ENCODE measurements at places on chromosomes 1 and 21.

DNA sequence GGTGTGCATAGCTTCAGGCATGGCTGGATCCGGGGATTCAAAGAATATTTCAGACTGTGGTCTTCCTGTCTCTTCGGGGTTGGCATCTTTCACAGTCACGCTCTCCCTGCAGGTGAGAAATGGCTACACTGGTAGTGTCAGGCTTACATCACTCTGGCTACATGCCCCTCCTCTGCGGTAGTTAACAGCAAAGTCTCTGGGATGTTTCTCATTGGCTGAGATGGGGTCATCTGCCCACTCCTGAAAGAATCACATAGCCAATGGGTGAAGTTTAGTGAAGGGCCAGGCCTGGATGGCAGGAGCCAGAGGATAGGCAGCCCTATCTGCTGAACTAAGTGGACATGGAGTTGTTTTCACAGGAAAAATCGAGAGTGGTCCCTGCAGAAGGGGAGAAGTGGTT, 356.5 kb downstream of the MATN1 start:
- DNase-seq = no peak

GRCh38 chr1:246798606-246799496, 74.6 kb downstream of the SCCPDH start:
- no peak for DNase-seq

GRCh38 chr1:60255565-60255964, 182.0 kb upstream of the C1orf87 start:
- no peak for DNase-seq

GRCh38 chr1:58256041-58256440, 290.5 kb downstream of the OMA1 start:
- no peak for DNase-seq

GRCh38 chr1:185650602-185651230, 83.5 kb upstream of the HMCN1 start:
- no peak for DNase-seq

DNA sequence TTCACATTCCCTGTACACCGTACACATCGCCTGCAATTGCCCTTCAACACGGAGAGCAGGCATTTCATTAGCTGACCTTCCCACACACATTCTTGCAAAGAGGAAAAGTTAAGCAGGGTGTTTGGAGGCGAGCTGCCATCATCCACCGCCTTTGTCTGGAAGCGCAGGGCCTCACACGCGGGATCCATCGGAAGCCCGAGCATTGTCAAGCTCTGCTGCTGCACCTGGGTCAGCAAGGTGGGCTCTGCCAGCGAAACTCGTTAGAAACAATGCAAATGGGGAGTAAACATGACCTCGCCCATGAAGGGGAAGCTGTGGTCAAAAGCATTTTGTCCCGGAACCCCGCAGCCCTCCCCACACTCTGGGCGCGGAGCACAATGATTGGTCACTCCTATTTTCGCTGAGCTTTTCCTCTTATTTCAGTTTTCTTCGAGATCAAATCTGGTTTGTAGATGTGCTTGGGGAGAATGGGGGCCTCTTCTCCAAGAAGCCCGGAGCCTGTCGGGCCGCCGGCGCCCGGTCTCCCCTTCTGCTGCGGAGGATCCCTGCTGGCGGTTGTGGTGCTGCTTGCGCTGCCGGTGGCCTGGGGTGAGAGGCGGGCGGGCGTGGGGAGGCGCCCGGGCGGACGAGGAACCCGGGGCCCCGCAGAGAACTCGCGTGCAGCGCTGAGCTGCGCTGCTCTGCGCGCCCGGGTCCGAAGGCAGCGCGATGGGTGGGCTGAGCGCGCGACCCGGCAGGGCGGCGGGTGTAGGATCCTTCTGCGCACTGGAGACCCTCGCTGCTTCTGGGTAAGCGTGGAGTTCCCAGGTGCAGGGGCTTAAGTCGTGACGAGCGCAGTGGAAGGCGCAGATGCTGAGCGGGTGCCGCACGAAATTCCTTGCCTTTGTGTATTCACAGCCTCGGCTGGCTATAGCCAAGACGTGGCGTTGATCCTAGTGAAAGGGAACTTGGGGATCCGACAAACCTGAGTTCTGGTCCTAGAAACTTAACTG, at the start of gene CR1:
Gene CR1 (plus strand): TSS at position 357 of the 992 bp plus-strand sequence. CDS start 111 bp downstream, at position 468.
- DNase-seq = peak; percentile 12

- no peak for DNase-seq
These were observed 32.6 kb upstream of the DENND1B start for GRCh38 chr1:197807739-197808453.

DNA sequence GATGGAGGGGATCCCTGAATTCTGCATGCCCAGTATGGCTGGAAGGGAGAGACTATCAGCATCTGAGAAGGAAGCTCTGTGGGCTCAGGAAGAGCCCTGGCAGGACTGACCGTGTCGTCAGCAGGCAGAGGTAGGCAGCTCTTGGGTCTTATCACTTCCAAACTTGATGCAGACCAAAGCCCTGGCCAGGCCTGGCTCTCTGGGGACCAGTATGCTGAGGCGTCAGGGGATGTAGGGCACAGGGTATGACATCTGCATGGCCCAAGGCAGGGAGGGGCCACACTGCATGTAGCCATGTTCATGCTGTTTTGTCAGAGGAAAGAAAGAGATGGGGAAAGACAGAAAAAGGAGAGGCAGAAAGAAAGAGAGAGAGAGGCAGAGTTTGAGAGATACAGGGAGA, 6.3 kb downstream of the FGR start:
- DNase-seq = no peak

GRCh38 chr1:19455353-19455752, 30.0 kb downstream of the CAPZB start:
- DNase-seq = no peak

DNA sequence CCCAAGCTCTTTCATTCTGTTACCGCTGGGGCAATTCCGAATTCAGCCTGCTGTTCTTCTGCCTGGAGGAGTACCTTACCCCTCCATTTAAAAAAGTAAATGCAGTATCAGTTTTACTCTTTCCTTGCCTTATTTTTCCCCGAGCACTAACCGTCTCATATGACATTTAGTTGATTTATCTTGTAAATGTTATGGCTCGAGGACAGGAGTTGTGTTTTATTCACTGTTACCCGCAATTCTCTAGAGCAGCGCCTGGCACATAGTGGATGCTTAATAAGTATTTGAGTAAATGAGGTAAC, 425 bp upstream of the TADA1 start:
- DNase-seq = no peak

GRCh38 chr21:42527489-42528158, 14.0 kb downstream of the SLC37A1 start:
- peak; percentile 31 for DNase-seq

GRCh38 chr1:107683191-107683657, 281.8 kb downstream of the VAV3 start:
- DNase-seq = no peak

DNA sequence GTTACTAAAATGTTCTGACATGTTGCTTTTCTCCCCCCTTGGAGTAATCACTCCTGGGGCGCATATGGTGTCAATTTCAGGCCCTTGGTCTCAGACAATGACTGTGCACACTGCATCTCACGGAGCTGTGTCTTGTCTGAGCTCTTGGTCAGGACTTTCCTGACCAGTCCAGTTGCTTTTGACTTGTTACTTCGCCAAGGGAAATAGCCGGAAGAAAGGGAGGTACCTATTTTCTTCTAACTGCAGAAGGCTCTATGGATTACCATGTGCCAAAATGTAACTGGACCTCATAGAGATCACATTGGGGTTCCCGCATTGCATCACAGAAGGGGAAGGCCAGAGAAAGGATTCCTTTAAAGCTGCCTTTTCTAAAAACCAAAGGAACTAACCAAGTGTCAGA, 68.6 kb downstream of the SPAG17 start:
- DNase-seq = no peak

DNA sequence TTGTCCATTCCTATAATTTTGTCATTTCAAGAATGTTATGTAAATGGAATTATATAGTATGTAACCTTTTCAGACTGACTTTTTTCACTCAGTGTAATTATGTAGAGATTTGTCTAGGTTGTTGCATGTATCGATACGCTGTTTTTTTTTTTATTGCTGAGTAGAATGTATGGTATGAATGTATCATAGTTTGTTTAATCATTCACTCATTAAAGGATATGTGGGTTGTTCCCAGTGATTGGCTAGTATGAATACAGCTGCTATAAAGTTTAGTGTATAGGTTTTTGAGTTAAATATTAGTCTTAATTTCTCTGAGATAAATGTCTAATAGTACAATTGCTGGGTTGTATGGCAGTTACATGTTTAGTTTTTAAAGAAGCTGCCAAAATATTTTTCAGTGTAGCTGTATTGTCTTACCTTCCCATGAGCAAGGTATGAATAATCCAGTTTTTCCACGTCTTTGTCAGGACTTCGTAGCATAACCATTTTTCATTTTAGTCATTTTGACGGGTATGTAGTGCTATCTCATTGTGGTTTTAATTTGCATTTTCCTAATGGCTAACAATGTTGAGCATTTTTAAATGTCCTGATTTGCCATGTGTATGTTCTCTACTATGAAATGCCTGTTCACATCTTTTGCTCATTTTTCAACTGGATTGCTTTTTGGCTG, 22.4 kb downstream of the CASQ2 start:
- DNase-seq = no peak

- DNase-seq = no peak
These were observed 279.0 kb downstream of the MATN1 start for GRCh38 chr1:30444401-30444800.

DNA sequence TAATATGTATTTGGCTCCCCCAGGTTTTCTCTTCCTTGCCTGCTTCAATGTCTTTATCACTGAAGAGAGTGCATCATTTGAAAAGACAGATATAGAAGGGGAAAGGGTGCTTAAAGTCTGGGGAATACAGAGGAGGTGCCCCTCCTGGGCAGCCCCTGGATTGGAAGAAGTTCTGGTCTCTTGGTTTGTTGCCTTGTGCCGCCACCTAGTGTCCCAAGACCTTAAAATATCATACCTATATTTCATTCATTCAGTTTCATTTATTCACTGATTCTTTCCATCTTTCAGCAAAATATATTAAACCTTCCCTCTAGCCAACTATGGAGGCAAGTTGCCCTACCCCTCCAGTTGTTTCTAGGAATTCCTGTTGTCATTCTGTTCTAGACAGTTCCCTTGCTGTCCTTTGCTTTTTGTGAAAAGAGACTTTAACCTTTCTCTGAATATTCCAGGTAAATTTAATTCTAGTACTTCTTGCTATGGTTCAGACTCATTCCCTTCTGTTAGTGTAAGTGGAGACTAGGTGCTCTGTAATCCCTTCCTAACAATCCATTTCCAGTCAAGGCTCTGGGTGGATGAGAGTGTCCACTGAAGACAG, 56.1 kb downstream of the MEF2D start:
- peak; percentile 28 for DNase-seq

DNA sequence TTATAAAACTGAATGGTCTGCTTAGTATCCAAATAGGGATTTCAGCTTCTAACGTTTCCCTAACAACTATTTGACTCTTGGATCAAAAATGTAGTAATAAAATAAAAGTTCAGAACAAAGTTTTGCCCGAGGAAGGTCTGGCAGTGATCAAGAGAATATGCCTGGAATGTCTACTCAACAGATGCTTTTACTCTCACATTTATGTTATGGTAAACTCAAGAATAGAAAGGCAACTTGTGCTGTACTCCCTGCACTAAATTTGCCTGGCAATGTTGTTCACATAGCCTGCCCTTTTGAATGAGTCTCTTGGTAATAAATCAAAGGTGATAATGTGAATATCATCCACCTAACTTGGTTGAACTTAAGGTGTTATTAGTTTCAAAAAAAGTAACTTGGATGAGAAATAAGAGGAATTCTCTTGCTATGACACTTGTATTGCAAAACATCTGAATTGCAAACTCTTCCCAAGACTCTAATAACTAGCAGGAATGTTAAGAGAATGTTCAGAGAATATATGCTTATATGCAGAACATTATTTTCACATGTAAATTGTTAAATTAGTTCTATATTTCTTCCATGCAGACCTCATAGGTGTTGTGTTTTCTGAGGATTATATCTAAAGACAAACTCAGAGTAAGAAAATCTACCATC, 215.8 kb downstream of the COL24A1 start:
- no peak for DNase-seq

GRCh38 chr1:175548774-175549173, 194.6 kb downstream of the TNR start:
- DNase-seq = no peak

- no peak for DNase-seq
These were observed 9.0 kb upstream of the SRM start for GRCh38 chr1:11068600-11069473.

- DNase-seq = no peak
These were observed 4.1 kb upstream of the PEF1 start for GRCh38 chr1:31648641-31649357.

GRCh38 chr1:15617173-15618076, at the start of gene DDI2:
TSS of gene DDI2 (plus strand) at chr1:15617458. CDS start at chr1:15617671, 213 bp downstream.
- peak; percentile 90 for DNase-seq

DNA sequence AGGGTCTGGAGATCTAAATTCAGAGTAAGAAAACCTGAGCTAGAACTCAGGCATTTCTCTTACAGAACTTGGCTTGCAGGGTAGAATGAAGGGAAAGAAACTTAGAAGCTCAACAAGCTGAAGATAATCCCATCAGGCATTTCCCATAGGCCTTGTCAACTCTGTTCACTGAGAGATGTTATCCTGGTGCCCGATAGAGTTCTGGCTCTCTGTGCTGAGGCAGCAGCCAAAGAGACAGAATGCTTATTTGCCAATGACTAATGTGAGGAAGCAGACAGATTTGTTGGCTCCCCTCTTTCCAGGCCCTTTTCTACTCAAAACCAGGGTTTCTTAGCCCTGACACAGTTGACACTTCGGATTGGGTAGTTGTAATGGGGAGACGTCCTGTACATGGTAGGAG, 22.3 kb upstream of the TRIM45 start:
- DNase-seq = no peak

DNA sequence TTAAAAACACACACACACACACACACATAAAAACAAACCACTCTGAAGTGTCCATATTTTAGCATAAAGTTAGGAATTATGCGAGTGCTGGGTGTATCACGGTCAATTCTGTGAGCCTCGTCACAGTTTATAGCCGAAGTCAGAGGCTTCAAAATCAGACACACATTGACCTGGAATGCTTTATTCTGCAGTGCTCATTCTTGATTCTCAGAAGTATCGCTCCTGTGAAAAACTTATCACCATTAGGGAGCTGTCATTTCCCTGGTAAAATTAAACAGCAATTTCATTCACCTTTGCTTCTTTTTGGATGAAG, 8.7 kb upstream of the IRF2BP2 start:
- no peak for DNase-seq

DNA sequence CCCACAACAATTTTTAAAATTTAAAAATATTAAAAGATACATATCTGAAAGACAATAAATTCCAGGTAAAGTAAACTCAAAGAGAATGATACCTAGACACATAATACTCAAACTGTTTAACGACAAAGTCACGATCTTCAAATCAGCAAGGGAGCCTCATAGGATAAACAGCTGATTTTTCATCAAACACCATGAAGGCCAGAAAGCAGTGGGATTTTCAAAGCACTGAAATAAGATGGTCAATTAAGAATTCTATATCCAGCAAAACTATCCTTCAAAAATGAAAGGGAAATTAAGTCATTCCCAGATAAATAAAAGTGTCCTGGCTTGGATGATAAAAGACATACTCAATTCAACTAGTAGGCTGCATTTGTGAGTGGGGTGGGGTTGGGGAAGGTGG, 100.5 kb downstream of the TIAM1 start:
- no peak for DNase-seq

- DNase-seq = no peak
These were observed 50.9 kb downstream of the EVA1C start for GRCh38 chr21:32463367-32463766.

- no peak for DNase-seq
These were observed 294.3 kb upstream of the B3GALT2 start for GRCh38 chr1:193480755-193481154.
